LHCN-M2 (cell line): ENCODE measurements at places on chromosomes 12 and 14.

GRCh38 chr12:111784953-111785352 is 18.2 kb downstream of the ALDH2 start:
- DNase-seq: no peak

GRCh38 chr14:25222256-25222655 is 172.3 kb upstream of the STXBP6 start:
- DNase-seq: no peak

DNA sequence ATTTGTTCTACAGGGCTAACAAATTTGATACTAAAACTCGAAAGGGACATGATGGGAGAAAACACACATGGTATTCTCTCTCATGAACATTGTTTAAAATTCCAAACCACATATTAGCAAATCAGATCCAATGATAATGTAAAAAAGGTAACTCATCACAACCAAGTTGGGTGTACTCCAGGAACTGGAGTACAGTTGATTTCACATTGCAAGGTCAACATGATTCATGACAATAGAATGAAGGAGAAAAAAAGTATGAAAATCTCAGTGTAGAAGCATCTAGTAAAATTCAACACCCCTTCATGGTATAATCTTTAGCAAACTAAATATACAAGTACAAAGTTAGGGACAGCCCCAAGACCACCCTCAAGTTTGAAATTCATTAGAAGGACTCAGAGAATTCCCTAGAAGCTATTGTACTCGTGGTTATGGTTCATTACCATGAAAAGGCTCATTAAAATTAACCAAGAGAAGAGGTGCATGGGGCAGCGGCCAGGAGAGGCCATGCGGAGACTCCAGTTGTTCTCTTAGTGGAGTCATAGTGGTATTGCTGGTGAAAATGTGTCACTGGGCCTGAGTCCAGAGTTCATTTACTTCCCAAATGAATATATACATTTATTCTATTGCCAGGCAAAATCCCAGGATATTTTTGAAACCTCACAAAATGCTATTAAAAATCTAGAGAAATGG is 3.1 kb upstream of the CDCA4 start:
- peak; percentile 83 for DNase-seq

- no peak for DNase-seq
Observed at GRCh38 chr14:79704041-79704807, 507.1 kb downstream of the DIO2 start.

GRCh38 chr12:1655225-1655788 is 26.3 kb downstream of the WNT5B start:
- no peak for DNase-seq

- DNase-seq: peak; percentile 31
Observed at GRCh38 chr12:92992041-92992440, 62.9 kb upstream of the EEA1 start.

GRCh38 chr12:2344885-2345284 is 292.1 kb downstream of the CACNA1C start:
- no peak for DNase-seq

- DNase-seq: no peak
Observed at GRCh38 chr12:47768323-47768811, 4.7 kb upstream of the SLC48A1 start.

- peak; percentile 2 for DNase-seq
Observed at GRCh38 chr14:49796025-49796424, 28.1 kb downstream of the KLHDC2 start.

- DNase-seq: no peak
Observed at GRCh38 chr14:81209167-81209836, 11.5 kb downstream of the GTF2A1 start.

DNA sequence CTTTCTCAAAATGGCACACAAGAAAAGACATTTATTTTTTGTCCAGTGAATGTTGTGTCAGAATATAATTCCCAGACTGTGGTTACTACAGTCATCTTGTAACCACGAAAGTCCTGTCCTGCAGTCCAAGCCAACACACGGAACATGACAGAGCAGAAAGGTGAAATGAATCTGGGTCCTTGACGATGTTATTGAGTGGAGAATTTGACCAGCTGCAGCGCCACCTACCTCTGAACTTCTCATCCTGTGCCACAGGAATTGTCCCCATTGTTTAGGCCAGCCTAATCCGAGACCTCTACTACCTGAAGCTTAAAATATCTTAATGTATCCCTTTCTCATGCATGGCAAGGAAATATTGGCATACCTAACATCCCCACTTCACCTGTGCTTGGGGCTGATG is 64.1 kb upstream of the OTX2 start:
- DNase-seq: peak; percentile 1

GRCh38 chr14:104638190-104638589 is 33.6 kb upstream of the TMEM179 start:
- DNase-seq: no peak

DNA sequence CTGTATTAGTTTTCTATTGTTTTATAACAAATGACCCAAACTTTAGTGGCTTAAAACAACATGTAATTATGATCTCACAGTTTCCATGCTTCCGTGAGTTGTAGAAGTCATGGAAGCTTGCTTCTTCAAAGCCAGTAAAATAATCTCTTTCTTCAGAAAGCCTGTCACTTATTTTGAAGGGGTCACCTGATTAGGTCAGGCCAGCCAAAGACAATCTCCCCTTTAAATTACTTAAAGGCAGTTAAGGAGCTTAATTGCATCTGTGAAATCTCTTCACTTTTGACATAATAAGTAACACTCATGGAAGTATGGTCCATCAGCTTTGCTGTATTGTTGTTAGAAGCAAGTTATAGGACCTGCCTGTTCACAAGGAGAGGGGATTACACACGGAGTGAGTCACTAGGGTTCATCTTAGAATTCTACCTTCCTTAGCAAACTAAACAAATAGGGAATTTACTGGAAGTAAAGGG is 89.8 kb downstream of the FAR2 start:
- DNase-seq: no peak

GRCh38 chr12:92520511-92520910 is 182.3 kb upstream of the PLEKHG7 start:
- no peak for DNase-seq

DNA sequence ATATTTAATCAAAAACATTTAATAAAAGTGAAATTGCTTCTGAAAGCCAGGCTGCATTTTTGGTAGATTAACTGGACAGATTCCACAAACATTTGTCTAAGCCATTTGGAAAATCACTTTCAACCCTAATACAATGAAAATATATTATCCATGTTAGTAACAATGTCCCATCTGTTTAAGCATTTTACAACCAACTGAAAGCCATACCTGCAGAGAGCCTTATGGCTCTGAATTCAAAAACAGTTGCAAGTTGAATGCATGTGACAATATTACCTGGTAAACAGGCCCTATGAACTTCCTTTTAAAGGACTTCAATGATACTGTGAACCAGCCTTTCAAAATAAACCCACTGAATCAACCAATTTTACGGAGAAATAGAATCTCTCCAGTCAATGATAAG is 468.1 kb downstream of the BTG1 start:
- DNase-seq: no peak

- DNase-seq: no peak
Observed at GRCh38 chr12:43131301-43131700, 420.7 kb downstream of the ADAMTS20 start.

- DNase-seq: no peak
Observed at GRCh38 chr14:91303091-91303923, 58.8 kb upstream of the GPR68 start.

DNA sequence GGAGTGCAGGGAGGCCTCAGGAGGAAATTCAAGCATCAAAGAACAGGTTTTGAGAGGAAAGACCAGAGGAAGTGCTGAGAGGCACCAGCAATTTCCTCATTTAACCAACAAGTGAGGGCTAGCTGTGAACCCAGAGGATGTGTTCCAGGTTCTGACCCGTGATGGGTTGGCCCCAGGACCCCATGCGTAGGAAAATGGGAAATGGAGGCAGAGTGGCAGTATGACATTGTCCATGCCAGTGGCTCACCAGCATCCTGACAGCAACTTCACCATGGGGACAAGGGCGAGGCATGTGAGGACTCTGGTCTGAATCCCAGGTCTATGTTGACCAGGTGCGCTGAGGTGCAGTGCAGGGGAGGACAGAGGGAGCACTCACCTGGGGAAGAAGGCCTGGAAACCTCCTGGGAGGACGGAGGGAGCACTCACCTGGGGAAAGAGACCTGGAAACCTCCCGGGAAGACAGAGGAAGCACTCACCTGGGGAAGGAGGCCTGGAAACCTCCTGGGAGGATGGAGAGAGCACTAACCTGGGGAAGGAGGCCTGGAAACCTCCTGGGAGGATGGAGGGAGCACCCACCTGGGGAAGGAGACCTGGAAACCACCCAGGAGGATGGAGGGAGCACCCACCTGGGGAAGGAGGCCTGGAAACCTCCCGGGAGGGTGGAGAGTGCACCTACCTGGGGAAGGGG is 6.7 kb upstream of the CACNA2D4 start:
- no peak for DNase-seq

DNA sequence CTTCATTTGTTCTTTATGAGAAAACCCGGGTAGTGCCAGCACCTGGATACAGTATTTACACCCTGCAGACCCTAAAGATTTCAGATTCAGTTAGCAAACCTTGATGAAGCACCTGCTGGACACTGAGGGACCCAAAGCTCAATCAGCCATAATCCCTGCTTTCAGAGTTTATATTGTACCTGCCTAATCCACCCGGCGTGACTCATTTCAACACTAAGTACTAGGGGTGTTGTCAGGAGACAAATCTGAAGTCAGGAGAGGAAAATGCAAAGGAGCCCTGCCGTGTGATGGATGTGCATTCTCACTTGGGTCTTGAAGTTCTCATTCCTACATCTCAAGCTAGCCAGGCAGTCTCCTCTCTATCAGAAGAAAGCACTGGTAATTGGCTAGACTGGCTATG is 176.7 kb upstream of the BCL2L14 start:
- DNase-seq: no peak

DNA sequence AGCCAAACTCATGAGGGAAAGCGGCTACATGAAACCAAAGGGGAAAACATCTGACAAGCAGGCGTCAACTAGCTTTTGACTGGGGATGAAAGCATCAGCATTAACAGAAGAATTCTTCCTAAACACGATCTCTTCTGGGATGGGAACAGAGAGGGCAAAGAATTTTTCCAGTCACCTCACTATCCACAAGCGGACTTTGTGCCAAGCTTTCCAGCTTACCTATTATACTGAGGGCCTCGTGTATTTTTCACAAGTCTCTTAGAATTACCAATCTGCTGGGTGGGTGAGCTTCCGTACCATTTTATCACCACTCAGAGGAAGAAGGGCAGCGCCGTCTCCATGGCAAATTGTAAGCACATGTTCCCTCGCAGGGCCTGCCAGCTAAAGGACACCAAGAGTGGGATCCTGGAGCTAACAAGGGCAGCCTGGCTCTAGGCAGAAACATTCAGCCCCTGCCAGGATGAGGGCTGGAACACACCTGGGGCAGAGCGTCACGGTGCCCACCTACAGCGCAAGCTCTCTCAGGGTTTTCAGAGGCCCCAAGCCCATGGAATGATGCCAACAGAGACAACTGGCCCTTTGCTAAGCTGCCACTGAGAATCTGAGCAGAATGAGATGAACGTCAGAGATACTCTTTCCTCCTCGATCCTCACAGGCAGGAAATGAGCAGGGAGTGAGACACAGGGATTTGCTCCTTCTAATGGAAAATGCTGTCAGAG is 74.6 kb downstream of the CHGA start:
- DNase-seq: no peak

GRCh38 chr12:47754881-47755280 is 3.8 kb downstream of the RAPGEF3 start:
- no peak for DNase-seq

DNA sequence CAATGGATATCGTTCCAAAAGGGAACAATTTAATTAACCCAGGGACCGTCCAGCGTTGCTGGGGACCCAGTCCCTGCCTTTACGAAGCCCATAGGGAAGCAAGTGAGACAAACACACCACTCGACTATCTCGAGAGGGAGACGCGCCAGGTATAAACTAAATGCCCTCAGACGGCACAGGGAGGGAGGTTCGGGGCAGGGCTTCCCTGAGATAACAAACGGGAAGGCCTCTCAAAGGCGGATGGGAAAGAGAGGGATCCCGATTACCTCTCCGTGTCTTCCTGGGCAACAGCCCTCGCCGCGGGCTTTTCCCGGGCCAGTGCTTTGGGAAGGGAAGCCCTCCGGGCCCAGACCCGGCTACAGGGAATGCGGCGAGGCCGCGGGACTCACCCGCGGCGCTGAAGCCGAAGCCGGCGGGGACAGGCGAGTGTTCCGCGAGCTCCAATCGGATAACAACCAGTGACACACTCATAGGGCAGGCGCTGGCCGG is 390 bp downstream of the BRAP start:
- peak; percentile 9 for DNase-seq

DNA sequence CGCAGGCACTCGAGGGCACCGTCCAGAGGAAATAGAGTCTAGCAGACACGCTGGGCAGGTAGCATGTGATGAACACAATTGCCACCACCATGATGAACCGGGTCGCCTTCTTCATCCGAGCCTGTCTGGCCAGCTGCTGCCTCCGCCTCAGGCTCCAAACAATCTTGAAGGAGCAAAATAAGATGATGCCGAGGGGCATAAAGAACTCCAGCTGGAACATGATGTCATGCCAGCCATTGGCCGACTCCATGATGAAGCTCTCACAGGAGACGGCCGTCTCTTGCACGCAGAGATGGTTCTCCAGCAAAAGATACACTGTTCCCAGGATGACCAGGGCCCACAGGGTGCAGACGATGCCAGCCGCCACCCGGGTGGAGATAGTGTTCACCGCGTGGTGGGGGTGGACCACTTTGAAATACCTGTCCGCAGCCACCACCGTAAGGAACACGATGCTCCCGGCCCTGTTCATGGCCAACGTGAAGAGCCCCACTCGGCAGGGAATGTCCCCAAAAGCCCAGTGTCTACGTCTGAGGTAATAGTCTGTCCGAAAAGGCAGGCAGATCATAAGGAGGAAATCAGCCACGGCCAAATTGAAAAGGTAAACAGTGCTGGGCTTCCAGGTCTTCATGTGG is 945 bp downstream of the HCAR1 start:
- DNase-seq: no peak

GRCh38 chr14:23444314-23444713 is 8.9 kb upstream of the MYH7 start:
- DNase-seq: peak; percentile 42
